Non-pigmented ciliary epithelial cell (primary cell): ENCODE measurements at places on chromosomes 6 and 20.

- DNase-seq: no peak
Observed at GRCh38 chr6:169081248-169081647, 172.4 kb downstream of the THBS2 start.

- DNase-seq: no peak
Observed at GRCh38 chr6:71277926-71278600, 10.5 kb upstream of the OGFRL1 start.

- no peak for DNase-seq
Observed at GRCh38 chr6:30678964-30679726, 6.3 kb upstream of the DHX16 start.

- DNase-seq: no peak
Observed at GRCh38 chr6:110561696-110562095, 85.3 kb upstream of the SLC22A16 start.

- no peak for DNase-seq
Observed at GRCh38 chr20:56245761-56246160, 2.8 kb upstream of the MC3R start.

- no peak for DNase-seq
Observed at GRCh38 chr20:13205848-13206434, 15.1 kb upstream of the ISM1 start.
